ENCODE measurements at places on chromosomes 11 and 22.

DNA sequence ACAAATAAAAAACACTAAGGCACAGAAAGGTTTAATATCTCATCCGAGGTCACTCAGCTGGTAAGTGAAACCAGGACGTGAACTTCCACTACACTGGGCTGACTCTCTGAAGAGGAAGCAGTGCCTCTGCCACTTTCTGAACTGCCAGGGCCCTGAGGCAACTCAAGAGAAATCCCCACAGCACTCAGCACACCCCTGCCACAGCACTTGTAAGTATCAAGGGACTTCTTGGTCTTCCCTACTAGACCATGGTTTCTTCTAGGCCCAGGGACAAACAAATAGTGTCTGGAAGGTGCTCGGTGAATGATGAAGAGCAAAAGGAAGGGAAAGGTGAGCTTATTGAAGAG is 49.7 kb downstream of the RPL27A start:
- no peak for DNase-seq

- no peak for DNase-seq
Measured at GRCh38 chr11:96342014-96342960, 708 bp downstream of the MAML2 start.

- DNase-seq: no peak
Measured at GRCh38 chr11:130115218-130115617, 44.4 kb upstream of the ST14 start.

GRCh38 chr11:36498721-36499120 is 11.4 kb downstream of the TRAF6 start:
- DNase-seq: no peak

- no peak for DNase-seq
Measured at GRCh38 chr11:19705936-19706335, 6.7 kb upstream of the NAV2 start.

GRCh38 chr22:50115693-50116092 is 25.9 kb downstream of the MOV10L1 start:
- DNase-seq: no peak

DNA sequence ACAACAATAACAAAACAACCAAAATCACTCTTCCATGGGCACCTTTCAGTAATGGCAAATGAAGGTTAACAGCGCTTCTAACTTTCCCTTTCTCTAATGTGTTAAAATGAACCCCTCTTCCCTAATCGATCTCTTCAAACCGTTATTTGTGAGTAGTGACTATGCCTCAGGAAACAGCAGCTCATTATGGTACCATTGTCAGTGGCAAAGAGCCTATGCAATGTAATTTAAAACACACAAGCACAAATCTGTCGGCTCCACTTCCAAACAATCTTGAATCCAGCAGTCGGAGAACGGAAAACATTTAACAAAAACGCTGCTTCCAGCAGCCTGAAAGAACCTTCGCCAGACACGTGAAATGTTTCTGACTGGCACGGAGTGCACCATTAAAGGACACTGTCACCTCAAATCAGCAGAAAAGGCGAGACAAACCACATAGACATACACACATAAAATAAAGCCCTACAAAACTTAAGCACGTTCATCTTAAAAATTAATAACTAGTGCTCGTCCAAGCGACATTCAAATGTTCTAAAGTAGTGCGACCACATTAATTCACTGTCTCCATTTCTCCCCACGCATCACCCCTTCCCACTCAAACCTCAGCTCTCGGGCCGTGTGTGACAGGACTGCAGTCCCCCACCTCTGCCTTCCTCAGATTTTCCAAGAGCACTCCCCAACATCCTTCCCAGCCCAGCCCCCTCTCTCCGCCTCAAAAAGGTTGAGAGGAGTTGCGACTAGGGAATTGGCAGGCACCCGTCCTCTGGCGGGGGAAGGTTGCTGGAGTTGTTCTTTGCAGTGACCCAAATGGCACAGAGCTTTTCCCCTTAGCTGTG is 748 bp downstream of the RAB30 start:
- peak; percentile 65 for DNase-seq

- no peak for DNase-seq
Measured at GRCh38 chr11:108872781-108873291, 208.0 kb downstream of the DDX10 start.

GRCh38 chr11:44698252-44698912 is 28.4 kb upstream of the TSPAN18 start:
- no peak for DNase-seq

DNA sequence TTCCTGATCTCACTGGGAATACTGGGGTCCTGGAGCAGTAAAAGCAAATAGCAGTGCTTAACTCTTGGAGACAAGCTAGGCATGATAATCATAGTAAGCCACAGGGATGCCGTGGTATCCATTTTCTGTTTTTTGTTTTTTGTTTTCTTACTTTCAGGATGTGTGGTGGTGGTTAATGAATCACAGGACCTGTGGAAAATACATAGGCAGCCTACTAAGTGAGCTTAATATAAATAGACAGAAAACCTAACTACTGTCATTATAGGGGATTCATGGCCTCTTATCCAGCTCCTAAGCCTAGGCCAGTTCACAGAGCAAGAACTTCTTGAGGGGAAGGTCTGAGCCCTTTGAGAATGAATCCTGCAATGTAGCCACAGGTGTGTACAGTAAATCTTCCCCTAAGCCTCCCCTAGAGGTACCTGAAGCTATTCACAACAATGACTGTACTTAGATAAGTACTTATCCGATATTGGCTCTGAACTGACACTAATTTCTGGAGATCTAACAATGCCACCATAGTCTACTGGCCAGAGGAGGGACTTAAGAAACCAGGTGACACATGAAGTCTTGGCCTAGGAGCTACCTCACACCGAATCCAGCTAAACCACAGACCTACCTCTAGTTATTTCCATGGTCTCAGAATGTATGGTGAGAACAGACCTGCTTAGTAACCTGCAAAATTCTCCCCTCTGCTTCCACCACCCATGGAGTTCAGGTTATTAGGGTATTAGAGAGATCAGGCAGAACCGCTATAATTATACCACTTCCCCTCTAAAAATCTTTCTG is 83.6 kb downstream of the ENTHD1 start:
- DNase-seq: no peak

DNA sequence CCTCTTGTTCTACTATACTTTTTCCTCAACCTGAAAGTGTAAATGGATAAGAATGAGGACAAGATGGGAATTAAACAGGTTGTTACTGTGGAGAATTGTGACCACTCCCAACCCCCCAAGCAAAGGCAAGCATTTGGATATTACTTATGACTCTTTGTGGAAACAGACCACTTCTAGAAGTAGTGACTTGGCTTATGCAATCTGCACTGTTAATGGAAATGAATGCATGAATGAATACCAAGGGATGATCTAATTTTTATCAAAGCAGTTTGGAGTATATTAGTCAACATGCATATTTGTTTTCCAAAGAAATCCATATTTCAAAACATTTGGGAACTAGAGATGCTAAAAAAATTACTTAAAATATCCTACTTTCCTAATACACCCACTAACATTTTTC is 35.3 kb downstream of the AMOTL1 start:
- DNase-seq: no peak

- no peak for DNase-seq
Measured at GRCh38 chr11:70756341-70756740, 358.0 kb downstream of the CTTN start.

DNA sequence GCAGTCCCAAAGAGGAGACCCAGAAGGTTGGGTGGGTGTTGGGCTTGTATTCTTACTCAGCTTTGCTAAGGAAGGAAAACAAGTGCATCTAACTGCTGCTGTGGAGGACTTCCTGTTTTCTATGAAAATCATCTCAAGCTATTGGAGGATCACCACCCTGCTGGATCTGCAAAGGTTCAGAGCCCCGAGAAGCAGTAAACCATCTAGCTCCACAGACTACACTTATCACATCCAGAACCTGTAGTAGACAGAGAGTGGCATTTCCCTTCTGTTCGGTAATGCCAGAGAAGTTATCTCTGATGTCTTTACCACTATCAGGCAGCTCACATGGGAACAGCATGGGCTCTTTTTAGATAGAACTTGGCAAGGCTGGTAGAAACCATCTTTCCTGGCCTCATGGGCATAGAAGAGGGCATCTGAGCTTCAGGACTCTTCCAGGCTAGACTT is 21.7 kb downstream of the KCNJ1 start:
- no peak for DNase-seq

GRCh38 chr22:37904572-37905533 is 1.2 kb upstream of the MICALL1 start:
- DNase-seq: no peak

GRCh38 chr11:128587415-128587814 is at the start of gene ETS1:
TSS of gene ETS1 (minus strand) at chr11:128587558. CDS start at chr11:128573130, 14,428 bp downstream.
- DNase-seq: no peak

GRCh38 chr11:88359541-88359940 is 22.0 kb upstream of the CTSC start:
- DNase-seq: no peak

GRCh38 chr22:28594076-28594796 is 85.4 kb downstream of the TTC28 start:
- no peak for DNase-seq

DNA sequence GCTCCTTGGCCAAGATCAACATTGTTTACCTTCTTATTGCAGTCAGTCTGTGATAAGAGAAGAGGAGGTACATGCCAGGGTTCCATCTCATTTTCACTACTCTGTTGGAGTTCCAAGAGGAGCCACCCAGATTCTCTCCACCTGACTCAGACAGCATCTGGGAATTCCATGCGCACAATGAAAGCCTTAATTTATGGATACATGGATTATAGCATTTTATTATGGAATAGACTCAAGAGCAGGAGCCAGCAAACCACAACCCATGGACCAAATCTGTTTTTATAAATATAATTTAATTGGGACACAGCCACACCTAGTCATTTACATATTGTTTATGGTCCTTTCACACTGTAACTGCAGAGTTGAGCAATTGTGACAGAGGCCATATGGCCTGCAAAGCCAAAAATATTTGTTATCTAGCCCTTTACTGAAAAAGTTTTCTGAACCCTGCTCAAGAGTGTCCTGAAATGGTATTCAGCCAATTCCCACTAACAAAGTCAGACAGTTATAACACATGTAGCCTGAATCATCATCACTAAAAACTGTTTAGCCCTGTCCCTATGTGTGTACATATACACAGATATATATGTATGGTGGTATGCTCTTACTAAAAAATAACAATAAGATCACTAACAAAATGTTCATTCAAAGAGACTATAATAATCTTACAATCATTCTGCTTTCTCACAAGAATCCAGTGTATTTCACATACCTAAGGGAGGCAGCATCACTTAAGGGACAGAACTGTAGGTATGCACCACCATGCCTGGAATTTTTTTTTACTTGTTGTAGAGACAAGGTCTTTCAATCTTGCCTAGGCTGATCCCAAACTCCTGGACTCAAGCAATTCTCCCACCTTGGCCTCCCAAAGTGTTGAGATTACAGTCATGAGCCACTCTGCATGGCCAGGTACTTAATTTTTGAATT is 104.5 kb upstream of the TEAD1 start:
- DNase-seq: no peak

DNA sequence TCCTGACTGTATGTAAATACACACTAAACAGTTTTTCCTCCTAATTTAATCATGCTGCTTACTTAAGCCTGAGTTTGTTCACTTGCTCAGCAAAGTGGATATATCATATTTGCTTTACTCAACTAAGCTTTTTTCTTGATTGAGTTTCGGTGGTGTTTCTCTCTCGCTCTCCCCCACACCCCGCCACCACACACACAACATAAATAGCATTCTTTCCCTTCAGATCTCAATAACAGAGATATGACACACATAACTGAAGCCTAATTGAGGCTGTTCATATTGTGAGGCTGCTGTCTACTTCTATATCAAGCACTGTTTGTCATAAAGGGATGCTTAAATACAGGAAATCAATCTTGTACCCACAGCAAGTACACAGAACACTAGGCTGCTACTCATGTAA is 364.9 kb downstream of the FAT3 start:
- no peak for DNase-seq

GRCh38 chr22:44954149-44954548 is 55.7 kb downstream of the PHF21B start:
- no peak for DNase-seq

Measured in anterior cingulate cortex (tissue), 58 donors.